ENCODE measurements at places on chromosomes 6 and 20. TPM values are rescaled to one million over a fixed set of nuclear protein-coding genes. Genes with fewer than 3 reads are reported as not detected.

The PHACTR1 gene
- total RNA-seq, result 1.6 TPM

The SSTR4 gene
- total RNA-seq, result 0.07 TPM

The CENPW gene
- total RNA-seq, result 4.2 TPM

The NCOA5 gene
- 9.6 TPM for total RNA-seq

The ENPP3 gene
- total RNA-seq, result 0.23 TPM

The DPPA5 gene
- total RNA-seq, result not detected

The DYNLRB1 gene
- 79.5 TPM for total RNA-seq

The HM13 gene
- total RNA-seq, result 101 TPM

The ZBTB12 gene
- total RNA-seq, result 7.6 TPM

The OPN5 gene
- not detected for total RNA-seq

The PREX1 gene
- 32.2 TPM for total RNA-seq

The LST1 gene
- total RNA-seq, result 0.23 TPM

The NEU1 gene
- total RNA-seq, result 75.7 TPM

The NMBR gene
- total RNA-seq, result 0.07 TPM

The OPRM1 gene
- not detected for total RNA-seq

The TMEM200A gene
- 134 TPM for total RNA-seq

The TDRD6 gene
- 0.13 TPM for total RNA-seq

The LY6G6D gene
- total RNA-seq, result not detected

The DYNLT2 gene
- total RNA-seq, result 0.39 TPM
